ENCODE measurements at places on chromosomes 11 and 22.

DNA sequence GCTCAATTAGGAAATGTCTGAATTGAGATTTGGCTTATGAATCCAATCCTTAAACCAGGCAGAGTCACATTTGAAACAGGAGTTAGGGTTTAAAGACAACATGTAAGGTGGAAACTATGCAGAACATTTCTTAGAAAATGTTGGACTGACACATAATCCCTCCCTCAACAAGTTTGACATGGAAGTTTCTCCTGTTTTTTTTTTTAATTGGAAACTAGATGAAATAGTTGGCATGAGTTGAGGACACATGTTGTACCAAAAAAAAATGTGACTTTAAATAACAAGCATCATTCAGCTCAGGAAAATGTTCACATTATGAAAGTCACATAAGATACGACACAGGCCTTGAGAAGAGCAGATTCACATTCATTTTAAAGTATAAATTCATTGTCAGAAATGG is 154.9 kb upstream of the DDI1 start:
- DNase-seq: no peak

DNA sequence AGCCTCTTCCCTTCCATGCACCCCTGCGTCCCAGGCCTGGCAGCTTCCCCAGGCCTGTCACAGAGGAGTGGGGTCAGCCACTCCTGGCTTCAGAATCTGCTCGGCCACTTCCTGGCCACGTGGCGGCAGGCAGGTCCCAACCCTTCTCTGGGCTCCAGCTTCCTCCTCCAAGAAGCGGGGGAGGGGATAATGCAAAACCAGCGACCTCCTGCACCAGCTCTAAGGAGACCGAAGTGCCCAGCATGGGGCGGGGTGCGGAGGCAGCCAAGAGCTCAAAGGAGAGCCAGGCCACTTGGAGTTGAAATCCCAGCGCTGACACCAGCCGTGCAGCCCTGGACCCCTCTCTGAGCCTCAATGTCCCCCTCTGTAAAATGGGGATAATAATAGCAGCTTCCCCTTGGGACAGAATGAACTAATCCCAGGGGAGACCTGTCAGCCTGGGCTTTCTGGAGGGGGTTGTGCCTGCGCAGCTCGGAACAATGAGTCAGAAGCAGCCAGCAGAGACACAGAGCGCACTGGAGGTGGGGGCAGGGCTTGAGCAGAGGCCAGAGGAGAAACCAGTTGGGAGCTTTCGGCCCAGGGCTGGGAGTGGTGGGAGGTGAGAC is 22.8 kb upstream of the PICK1 start:
- DNase-seq: no peak

- DNase-seq: no peak
These were observed 8.6 kb downstream of the TCN2 start for GRCh38 chr22:30615543-30615954.

- no peak for DNase-seq
These were observed 134.3 kb downstream of the ELP4 start for GRCh38 chr11:31643857-31644256.

GRCh38 chr11:13896175-13896980 is 66.1 kb upstream of the SPON1 start:
- no peak for DNase-seq

DNA sequence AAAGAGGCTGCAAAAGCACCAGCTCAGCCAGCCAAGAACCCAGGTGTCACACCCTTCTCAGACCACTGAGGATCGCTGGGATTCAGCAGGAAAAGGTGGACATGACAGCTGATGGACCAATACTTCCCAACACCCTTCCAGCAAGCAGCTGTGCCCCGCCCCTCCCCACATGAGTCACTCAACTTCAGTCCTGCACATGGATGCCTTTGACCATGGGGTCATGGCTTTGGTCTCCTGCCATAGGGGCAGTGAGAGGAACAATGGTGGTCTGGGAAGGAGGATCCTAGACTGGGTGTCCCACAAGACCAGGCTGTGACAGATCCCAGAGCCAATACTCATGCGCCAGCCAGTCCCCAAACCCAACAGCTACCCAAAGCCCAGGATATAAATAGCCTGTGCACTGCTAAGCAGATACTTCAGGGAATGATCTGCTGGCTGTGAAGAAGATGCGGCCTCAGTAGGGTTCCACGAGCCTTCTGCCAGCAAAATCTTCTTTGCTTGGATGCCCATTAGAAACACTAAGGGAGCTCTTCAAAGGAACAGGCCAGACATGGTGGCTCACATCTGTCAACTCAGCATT is 5.5 kb upstream of the RGL4 start:
- no peak for DNase-seq

DNA sequence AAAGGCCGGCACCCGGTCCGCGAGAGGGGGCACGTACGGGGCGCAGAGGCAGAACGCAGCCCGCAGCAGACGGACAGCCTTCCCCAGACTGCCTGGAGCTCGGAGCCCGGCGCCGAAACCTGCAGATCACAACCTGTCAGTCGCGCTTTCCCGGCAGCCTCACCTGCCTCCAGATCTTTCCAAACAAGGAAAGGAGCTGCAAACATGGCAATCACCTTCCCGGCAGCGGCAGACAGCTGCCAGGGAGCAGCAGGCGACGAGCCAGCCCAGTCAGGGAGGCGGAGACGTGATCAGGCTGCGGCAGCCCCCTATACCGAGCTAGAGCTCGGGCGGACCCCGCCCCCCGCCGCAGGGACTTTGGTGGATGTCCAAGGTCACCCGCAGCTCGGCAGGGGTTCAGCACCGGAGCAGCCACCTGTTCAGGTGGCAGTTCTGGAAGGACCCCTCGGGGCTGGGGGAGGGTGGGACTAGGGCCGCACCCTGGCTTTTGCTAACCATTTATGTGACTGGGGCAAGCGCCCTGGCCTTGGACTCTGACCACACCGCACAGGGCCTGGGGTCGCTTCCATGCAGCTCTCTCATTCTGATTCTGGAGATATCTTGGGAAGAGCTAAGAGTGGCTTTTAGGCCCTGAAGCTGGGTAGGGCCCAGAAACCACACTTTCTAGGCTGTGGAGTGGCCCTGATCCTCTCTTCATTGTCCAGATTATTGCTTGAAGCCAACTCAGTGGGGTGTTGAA is 143.8 kb downstream of the NECTIN1 start:
- no peak for DNase-seq

DNA sequence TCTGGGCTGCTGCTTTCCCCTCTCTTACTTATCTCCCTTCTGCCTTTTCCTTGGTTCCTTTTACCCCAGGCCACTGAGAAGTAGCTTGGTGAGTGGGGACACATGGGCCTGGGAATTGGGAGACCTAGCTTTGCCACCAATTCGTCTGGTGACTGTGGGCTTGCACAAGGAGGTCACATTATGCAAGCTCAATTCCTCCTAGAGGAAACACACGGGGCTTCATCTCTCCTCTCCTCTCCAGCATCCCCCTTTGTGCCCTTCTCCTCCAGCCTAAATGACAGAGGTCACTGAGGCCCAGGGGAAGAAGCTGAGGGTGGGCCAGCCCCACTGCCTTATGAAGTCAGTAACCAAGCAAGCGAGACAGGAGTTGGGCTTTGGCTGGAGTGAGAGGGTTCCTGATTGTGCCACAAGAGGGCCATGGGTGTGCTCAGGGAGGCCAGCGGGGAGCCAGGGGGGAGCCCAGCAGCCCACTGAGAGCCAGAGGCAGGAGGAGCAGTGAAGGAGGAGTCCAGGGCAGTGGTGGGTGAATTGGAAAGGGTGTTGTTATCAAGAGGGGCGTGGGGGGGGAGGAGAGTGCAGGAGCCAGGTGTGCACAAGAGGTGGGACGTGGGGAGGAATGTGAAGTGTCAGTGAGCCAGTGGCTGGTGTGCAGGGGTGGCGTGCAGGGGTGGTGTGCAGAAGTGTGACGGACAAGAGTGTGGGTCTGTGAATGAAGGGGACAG is 2.0 kb downstream of the CLCF1 start:
- DNase-seq: no peak

GRCh38 chr11:62472063-62472884 is 53.4 kb downstream of the SCGB1A1 start:
- no peak for DNase-seq

GRCh38 chr11:11316651-11317230 is 36.3 kb downstream of the CSNK2A3 start:
- DNase-seq: no peak

DNA sequence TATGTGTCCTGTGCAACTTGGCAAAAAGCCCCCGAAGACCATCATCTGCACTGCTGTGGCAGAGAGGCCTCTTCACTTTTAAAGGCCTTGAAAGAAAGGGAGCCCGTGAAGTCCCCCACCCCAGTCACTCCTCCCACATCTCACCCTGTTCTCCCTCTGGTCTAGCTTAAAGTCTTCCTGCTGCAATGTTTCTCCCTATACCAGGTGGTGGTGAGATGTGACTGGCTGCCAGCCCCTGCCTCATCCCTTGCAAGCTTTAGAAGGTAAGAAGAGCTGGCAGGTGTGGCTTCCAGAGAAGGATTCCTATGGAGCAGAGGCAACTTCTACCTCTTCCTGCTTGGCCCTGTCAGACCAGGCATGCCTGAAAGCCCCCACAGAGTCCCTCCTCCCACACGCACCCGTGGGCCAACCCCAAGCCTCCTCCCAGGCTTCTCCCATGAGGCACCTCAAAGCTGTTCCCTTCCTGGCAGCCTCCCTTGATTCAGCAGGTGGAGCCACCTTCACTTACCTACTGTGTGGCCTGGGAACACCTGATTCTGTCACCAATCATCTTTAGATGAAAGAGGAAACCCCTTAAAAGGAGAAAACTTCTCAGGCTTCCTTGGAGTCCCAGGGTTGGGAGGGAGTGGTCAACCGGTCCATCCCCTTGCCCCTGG is 4.0 kb upstream of the TRIM29 start:
- DNase-seq: no peak

- DNase-seq: no peak
These were observed 298.0 kb downstream of the TTC28 start for GRCh38 chr22:28381429-28382167.

GRCh38 chr11:32913445-32913844 is 20.8 kb downstream of the QSER1 start:
- no peak for DNase-seq

All from activated CD4-positive, alpha-beta T cell treated with anti-CD3 and anti-CD28 coated beads for 48 hours (primary cell).